ENCODE measurements at places on chromosomes 7 and 10. TPM values are rescaled to one million over a fixed set of nuclear protein-coding genes. Genes with fewer than 3 reads are reported as not detected.

DNA sequence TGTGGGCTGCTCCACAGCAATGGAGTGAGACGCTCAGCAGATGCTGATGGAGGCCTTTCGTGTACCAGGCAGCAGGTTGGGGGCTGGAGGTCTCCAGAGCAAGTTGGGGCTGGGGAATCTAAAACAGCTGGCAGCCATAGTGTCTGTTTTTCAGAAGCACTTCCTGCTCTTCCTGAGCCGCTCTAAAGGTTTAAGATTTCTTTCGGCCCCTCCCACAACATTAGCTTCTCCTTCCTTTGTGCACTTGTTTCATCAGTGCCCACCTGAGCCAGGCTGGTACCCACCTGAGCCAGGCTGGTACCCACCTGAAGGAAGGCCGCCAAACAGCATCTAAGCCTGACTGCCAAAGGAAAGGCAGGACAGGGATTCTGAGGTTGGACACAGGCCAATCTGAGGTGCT lies 18.4 kb upstream of the WAPL start:
- no peak for DNase-seq

The CELF2 gene
- total RNA-seq = 45.6 TPM

DNA sequence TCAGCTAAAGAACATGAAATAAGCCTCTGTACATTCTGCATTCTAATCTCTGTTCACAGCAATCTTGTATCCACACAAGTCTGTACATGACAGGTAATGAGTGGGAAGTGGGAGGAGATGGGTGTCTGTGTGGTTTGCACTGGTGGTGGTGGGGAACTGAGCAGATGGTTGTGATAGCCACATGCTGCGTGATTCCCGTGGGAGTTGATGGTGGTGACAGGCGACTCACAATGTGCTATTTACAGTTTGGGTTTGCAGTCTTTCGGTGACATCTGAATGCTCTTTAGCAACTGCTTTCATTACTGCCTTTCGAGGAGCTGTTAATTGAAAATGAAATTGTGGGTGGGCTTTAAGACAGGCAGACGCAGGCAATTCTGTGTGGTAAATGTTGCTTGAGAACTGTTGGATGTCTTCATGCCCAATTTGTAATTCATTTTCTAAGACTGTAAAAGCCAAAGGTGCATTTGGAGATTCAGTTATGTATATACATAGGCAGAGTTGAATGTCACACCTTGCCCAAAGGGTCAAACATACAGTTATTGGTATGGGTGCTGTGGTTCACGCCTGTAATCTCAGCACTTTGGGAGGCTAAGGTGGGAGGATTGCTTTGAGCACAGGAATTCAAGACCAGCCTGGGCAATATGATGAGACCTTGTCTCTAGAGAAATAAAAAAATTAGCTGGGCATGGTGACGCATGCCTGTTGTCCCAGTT lies 308.2 kb downstream of the AUTS2 start:
- no peak for DNase-seq

GRCh38 chr10:100100651-100101184 lies 19.0 kb upstream of the CPN1 start:
- no peak for DNase-seq

- DNase-seq = no peak
These were observed 41.5 kb upstream of the GATA3 start for GRCh38 chr10:8013006-8013405.

DNA sequence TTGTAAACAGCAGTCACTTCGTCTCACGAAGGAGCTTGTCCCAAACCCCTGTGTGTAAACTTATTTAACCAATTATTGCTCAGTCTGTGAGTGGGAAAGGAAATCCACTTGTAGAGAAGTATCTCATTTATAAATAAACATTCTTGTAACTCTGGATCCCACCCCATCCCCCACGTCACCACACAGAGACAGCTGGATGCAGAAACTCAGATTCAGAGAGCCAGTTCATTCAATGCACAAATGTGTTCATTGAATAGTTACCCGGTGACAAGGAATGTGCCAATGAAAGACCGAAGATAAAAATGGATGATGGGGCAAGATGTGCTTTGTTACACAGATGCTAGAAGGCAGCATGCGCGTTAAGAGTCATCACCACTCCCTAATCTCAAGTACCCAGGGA lies 8.3 kb upstream of the OCM start:
- DNase-seq = no peak

DNA sequence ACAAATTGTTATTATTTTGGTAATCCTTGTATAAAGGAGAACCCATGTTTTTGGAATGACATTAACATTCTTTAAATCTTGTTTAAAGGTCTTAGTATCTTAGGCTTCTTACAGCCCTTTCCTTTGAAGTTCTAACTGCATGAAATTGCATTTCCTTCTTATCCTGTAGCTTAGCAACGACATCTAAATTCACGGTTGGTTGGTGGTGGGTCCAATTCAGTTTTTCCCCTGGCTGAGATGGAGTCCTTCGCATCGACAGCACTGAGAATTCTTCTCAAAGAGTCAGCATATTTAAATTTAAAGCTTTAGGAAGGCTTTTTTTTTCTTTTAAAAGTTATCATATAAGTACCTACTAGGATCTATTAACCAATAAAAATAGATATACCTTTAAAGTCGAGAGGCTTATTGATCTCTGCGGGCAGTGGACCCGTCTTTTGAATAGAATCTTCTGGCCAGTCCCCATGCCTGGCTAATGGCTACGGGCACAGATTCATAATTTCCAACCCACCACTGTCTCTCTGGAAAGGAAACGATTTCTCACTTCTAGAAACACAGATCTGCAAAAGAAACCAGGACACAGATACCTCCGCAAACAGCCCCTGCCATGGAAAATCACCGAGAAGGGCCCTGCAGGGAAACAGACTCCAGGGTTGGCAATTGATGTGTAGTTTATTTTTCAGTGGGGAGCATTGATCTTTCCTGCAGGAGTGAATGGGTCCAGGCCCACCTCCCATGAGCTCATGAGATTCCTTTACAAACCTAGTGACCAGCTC lies 63.4 kb downstream of the RAMP3 start:
- no peak for DNase-seq

DNA sequence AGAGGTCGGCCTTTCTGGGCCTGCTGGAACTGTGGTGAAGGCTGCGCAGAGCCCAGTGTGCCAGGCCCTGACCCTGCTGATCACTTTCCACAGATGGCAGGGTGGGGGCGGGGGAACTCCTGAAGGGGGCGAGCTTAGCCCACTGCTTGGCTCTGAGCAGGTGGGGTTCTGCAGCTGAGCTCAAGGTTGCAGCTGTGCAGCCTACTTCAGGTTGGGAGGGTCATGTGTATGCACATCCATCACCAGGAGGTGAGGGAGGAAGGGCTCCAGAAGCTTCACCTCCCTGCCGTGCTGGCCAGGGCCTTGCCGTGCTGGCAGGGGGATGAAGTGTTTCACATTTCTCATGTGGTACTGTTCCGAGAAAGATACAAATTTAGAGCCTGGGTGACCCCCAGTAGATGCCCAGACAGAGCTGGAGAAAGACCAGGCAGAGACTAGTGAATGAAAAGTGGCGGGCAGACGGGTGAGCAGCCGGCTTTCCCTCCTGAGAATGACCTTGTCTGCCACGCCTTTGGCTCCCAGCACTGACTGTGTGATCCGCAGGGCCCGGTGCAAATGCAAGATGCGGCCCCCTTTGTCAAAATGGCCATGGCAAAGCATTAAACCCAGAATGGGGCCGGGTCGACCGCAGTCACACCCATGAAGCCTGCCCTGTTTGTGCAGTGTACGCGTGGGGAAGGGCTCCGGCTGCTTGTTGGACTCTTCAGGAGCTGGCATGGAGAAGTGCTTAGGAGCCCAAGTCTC lies 25.2 kb downstream of the FAM241B start:
- no peak for DNase-seq

DNA sequence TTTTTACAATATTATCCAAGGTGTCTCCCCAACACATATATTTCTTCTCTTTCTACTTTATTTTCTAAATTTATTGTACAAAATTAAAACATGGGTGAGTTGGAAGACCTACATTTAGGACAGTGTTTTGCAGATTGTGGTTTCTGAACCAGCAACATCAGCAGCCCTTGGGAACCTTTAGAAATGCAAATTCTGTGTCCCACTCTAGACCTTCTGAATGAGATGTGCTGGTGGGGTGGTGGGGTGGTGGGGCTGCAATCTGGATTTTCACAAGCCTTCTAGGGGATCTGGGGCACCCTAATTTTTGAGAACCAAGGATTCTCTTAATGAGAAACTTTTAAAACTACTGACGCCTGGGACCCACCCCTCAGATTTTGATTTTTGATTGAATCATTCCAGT lies 7.4 kb upstream of the PAPSS2 start:
- DNase-seq = no peak

DNA sequence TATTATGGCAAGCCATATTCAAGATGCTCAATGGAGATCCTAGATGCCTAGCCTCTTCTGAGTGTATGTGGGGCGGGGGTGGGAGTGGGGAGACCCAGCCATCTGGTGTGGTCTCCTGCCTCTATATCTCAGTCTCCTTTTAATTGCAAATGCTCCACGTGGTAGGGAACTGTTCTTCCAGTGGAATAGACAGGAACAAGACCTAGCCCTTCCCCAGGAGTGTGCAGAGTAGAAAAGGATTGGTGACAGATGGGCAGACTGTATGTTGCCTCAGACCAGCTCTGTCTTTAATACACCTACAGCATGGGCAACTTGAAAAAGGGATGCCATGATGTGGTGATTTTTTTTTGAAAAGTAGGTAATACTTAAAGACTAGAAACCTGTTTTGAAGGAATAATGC lies 12.6 kb downstream of the CYP3A5 start:
- DNase-seq = no peak

- DNase-seq = no peak
These were observed 21.8 kb upstream of the SDK1 start for GRCh38 chr7:3279147-3279818.

- DNase-seq = no peak
These were observed 35.6 kb upstream of the PTPRN2 start for GRCh38 chr7:158623241-158623640.

The EFCAB10 gene
- not detected for total RNA-seq

DNA sequence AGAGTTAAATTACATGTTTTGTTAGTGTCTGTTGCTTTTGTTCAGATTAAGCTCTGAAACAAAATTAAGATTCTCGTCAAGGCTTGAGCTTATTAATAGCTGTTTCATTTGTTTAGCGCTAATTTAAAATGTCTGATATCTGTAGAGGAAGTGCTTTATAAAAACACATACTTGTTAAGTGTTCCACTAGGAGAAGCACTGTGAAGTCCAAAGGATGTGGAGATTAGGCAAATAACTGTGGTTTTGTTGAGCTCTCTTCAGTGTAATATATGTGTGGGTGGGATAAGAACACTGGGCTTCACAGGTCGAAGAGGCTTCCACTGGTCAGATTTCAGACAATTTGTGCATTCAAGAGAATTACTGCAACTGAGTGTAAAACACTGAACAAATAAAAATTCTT lies 242.0 kb downstream of the AUTS2 start:
- DNase-seq = no peak

DNA sequence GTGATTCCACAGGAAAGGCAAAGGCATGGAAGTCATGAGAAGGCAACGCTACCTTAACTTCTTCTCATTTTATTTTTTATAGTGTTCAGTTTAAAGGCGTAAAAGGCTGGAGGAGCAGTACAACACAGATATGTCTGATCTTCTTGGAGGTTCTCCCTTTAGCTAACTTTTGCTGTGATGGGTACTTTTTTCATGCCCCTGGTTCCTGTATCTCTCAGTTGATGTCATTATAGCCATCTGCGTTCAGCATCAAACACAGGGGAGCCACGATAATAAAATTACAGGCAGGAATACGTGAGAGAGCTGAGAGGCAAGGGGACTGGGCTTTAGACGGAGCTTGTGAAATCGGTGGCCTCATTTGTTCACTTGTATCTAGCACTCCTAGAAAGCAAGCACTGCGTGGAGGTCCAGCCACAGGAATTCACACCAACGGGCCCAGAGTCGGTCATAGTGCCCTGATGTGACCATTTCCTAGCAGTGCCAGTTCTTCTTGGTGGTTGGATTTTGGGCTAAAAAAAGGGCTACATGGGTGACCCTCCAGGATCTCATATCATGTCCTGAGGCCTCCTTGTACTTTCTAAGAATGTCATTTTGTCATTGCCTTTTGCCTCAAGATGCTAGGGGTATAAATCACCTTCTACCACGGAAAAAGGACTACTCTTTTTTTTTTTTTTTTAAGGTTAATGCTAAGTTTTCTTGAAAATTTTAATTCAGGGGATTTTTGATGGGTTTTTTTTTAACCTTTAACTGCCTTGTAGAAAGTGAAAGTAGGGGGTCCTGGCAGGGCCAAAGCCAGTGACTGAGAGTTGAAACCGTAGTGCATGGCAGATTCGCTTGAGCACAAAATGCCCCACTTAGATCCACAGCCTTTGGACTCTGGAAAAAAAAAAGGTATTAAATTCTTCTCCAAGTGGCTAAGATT lies 191.5 kb downstream of the CELF2 start:
- no peak for DNase-seq

The ANKRD2 gene
- total RNA-seq = not detected

The MAGI2 gene
- 20.2 TPM for total RNA-seq

The ICA1 gene
- total RNA-seq = 70.1 TPM

GRCh38 chr7:84949067-84949466 lies 237.8 kb downstream of the SEMA3D start:
- no peak for DNase-seq

DNA sequence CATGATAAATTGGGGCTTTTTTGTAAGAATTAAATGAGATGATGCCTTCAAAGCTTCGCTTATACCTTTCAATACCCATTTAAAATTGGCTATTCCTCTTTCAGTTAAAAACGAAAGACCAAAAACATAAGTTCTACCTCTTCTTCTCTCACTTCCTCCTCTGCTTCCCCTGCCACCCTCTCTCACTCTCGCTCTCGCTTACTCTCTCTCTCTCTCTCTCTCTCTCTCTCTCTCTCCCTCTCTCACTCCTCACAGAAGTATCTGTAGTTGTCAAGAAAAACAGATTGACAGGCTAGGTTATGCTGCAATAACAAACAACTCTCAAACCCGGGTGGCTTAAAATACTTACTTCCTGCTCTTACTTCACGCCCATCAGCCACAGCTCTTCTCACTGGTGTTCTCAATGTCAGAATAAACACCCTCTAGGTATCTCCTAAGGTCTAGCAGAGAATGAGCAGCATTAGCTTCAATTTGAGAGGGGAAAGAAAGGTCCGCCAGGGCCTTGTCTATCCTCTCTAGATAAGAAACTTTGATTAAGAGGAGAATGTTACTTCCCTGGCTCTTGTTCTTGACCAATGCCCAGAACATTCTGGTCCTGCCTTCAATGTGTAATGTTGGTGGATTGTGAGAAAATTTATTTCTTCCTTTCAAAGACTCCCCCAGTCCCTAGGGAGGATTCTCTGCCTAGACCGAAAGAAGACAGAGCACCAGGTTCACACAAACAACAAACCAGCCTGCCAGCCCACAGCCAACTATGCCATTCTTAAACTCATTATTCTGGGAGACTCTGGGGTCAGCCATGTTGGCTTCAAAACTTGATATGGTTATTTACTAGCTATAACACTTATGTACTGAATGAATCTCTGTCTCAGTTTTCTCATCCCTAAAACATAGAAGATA lies 1028.7 kb downstream of the XPNPEP1 start:
- no peak for DNase-seq

- DNase-seq = no peak
These were observed 161.2 kb downstream of the CELF2 start for GRCh38 chr10:11178606-11179515.

- no peak for DNase-seq
These were observed 990.3 kb upstream of the ZNF722 start for GRCh38 chr7:63008366-63008765.

The TBX20 gene
- 0.59 TPM for total RNA-seq

The SDK1 gene
- 18.2 TPM for total RNA-seq

Measured in breast epithelium (tissue), 4 donors.